ENCODE measurements at places on chromosomes 5 and 9. TPM values are rescaled to one million over a fixed set of nuclear protein-coding genes. Genes with fewer than 3 reads are reported as not detected.

DNA sequence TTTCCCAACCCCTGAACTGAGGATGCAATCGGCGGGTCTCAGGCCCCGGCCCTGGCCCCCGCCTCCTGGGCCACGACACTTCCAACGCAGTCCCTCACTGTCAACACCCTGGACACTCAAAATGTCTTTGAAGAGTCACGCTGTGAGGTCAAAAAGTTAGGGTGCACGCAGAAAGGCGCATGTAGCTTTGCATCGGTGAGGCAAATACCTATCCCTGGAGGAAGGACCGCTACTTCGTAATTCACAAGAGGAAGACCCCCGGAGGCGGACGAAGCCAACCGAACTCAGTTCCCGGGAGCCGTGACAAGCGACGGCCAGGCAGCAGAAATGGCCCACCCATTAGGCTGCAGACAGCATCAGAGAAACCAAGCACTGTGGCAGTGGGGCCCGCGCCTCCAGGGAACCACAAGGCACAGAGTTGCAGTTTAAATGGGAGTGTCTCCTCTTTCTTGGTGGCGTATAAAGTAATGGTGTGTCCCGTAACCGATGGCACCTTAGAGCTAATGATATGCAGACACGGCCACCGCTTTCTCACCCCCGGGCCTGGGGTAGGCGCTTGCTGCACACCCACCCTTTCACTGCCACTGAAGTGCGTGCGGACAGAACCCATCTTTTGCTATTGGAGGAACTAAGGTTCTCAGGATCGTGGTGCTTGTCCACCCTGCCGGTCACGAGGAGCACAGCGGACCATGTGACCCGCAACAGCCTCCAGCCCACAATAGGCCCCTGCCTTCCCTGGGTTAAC lies 9.0 kb downstream of the ADAMTS2 start:
- DNase-seq: peak; percentile 34

GRCh38 chr9:101585740-101586139 lies 9.0 kb downstream of the PPP3R2 start:
- no peak for DNase-seq

Gene CCDC192
- total RNA-seq: not detected

- DNase-seq: no peak
Observed at GRCh38 chr9:27602142-27602861, 29.0 kb upstream of the C9orf72 start.

DNA sequence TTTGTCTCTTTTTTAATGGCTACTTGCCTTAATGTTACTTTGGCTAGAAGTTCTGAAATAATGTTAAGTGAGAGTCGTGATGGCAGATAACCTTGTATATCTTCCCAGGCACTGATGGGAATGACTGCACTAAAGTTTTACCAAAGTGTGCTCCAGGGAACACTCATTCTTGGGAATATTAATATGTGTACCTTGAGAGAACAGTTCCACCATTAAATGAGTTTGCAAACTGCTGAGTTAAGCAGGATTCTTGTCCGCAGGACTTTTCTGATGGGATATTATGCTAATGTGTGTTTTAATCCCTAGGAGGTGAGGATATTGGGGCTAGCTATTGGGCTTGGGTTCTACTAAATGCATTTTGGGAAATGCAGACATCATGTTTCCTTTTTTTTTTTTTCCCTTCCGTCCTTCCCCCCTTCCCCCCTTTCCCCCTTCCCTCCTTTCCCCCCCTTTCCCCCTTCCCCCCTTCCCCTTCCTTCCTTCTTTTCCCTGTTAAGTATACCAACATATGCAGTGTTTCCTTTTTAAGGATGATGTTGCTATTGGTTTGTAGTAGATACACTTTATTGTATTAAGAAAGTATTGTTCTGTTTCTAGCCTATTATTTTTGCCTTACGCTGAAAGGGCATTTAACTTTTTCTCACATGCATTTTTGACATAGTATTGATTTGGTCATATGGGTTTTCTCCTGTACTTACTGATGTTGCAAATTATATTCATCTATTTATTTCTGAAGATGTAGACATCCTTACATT lies 15.5 kb downstream of the ZBTB34 start:
- DNase-seq: no peak

DNA sequence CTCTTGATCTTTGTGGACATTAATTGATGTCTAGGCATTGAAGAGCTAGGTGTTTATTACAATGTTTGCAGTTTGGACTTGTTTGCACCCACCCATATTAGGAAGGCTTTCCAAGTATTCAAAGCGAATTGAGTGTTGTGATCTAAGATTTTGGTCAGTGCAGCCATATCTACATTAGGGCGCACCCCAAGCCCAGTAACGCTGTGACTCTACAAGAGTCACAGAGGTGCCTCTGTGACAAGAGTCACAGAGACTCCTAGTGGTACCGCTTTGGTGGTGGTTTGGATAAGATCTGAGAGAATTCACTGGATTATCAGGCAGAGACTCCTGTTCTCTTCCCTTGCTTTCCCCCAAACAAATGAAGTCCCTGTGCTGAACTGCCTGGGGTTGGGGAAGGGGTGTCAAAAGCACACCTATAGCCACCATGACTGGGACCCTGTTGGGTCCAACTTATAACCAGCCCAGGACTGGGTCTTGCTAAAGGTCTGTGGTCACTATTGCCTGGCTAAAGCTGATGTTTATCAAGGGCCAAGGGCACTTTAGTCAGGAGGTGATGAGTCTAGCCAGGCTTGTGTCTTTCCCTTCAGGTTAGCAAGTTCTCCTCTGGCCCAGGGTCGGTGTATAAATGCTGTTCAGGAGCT lies 114.1 kb upstream of the RIOK2 start:
- DNase-seq: no peak

DNA sequence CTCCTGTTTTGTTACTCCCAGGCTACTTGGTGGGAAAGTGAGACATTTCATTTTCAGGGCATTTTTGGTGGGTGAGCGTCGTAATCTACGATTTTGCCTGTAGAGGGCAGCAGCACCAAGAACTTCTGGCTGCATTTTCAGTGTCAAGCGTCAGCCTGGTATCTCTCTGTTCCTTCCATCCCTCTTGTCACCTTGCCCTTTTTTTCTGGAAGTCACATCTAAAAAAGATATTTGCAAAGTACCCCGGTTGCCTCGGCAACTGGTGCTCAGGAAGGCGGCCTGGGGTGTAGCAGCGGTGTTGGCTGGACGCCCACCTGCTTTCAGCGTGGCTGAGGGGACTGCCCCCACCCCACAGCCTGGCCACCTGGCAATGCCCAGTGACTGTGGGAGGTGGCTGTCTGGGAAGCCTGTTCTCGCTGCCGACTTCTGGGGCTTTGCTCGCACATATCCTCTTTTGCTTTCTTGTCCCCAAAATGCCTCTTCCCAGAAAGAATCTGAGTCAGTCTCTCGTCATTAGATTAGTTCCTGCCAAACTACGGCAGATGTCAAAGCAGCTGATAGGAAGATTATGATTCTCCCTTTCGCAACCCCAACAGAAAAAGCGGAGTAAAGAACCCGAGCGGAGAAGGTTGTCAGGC lies 84.5 kb downstream of the ACER2 start:
- DNase-seq: peak; percentile 90

Gene EIF4E1B
- not detected for total RNA-seq

DNA sequence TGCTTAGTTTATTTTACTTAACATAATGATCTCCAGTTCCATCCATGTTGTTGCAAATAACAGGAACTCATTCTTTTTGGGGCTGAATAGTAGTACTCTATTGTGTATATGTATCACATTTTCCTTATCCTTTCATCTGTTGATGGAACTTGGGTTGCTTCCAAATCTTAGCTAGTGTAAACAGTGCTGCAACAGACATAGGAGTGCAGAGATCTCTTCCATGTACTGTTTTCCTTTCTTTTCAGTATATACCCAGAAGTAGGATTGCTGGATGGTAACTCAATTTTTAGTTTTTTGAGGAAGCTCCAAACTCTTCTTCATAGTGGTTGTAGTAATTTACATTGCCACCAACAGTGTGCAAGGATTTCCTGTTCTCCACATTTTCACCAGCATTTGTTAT lies 138.8 kb upstream of the POC5 start:
- no peak for DNase-seq

Gene NME5
- 4.9 TPM for total RNA-seq

DNA sequence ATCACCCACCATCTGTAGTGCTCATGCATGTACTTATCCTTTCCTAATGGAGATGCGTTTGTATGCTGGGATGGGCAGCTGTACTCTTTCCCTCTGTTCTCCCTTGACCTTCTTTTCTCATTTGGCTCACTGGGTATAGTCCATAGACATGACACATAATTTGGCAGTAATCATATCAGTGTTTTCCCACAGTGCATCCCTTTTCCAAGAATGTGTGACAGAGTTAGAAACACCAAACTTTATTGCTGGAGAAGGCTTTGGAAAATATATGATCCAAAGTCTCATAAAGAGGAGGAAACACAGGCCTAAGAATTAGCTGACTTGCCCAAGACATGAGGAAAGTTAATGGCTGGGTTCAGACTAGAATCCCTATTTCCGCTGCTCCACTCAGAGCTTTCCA lies 1233.4 kb upstream of the DMAC1 start:
- no peak for DNase-seq

DNA sequence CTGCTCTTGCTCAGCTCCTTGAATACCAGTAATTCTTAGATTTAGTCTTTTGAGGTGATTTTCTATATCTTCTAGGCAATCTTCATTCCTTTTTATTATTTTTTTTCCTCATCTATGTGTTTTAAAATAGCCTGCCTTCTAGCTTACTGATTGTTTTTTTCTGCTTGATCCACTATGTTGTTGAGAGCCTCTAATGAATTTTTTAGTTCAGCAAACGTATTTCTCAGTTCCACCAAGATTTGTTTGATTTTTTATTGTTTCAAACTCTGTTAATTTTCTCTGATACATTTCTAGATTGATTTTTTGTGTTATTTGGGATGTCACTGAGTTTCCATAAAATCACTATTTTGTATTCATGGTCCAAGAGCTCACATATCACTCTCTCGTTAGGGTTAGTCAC lies 9.5 kb downstream of the POLK start:
- no peak for DNase-seq

GRCh38 chr9:131954299-131954698 lies 125.4 kb downstream of the MED27 start:
- DNase-seq: no peak

DNA sequence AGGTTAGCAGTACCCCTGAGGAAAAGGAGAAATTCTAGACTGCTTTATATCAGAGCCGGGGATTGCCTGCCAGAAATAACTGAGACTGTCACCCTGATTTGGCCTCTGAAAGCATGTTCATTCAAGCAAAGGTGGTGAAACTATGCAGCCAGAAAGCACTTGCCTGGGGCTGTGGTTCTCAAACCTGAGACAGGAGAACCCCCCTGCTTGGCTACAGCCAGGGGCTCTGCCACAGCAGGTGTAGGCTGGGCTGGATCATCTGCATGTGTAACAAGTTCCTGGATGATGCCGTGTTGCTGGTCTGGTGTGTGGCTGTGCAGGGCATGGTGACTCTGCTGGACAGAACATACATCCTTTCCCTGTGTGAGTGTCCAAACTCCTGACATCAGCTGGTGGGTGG lies 157.8 kb downstream of the NXNL2 start:
- DNase-seq: no peak

Gene PCDHB8
- 2.1 TPM for total RNA-seq

GRCh38 chr5:133110709-133111108 lies 58.9 kb downstream of the HSPA4 start:
- DNase-seq: no peak

- no peak for DNase-seq
Observed at GRCh38 chr9:109940561-109940960, 160.6 kb downstream of the PALM2AKAP2 start.

Gene PCDHGA4
- 9.3 TPM for total RNA-seq

DNA sequence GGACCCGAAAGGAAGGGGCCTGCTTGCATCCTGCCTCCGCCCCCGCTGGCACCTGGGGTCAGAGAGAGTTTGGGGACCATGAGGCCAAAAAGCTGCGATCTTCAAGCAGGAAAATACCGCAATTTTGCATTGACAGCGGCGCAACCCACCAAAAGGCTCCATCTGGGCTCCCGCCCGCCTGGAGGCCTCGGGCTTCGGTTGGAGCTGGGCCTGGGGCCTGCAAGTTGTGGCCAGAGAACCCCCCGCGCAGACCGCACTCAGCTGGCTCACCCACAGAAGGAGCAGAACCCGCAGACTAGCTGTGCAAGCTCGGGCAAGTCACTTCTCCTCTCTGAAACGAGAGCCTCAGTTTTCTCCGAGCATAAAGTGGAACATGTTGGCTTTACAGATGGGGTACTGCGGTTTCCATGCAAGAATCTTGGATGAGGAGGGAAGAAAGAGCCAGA lies 1.3 kb downstream of the NR5A1 start:
- no peak for DNase-seq

Gene IFNA21
- total RNA-seq: not detected

Gene AGXT2
- total RNA-seq: not detected

DNA sequence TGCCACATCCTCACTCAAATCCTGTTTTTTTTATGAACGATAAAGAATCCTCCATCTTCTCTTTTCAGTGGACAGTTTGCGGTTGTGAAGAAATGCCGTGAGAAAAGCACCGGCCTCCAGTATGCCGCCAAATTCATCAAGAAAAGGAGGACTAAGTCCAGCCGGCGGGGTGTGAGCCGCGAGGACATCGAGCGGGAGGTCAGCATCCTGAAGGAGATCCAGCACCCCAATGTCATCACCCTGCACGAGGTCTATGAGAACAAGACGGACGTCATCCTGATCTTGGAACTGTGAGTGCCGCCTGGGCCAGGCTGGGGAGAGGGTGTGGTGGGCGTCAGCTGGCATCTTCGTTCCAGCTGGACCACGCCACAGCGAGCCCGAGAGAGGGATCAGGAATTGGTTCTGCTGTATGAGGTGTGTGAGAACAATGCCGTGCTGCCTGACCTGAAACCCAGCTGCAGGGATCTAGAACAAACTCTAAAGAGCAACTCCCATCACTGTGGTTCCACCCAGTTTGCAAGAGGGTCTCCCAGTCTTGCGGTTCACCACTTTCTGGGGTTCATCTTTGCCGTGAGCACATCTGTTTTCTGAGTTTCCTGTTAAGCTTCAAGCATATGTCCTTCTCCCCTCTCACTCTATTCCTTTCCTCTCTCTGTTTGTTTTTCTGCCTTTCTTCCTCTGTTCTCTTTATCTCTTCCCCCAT lies 107.4 kb downstream of the DAPK1 start:
- DNase-seq: no peak

Gene DAPK1
- 5.3 TPM for total RNA-seq

Gene CENPH
- total RNA-seq: 3.2 TPM

DNA sequence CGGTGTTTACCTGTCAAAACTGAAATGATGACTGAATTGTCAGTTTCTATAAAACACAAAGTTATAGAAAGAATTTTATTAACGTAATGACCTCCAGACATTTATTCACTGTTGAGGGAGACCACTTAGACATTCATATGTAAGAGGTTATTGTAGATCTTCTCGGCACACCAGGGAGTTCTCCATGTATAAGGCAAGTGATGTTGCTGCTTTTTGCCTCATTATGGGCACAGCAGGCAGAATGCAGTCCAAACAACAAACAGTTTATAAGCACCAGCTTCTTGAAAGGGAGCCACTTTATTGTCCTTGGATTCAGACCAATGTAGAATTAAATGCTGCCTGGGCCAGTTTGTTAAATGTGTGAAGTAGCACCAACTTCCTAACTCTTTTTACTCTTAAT lies 66.7 kb downstream of the C7 start:
- DNase-seq: no peak

- no peak for DNase-seq
Observed at GRCh38 chr5:8059337-8059736, 190.4 kb downstream of the MTRR start.

- DNase-seq: no peak
Observed at GRCh38 chr5:102895234-102895633, 140.1 kb downstream of the PAM start.

- peak; percentile 47 for DNase-seq
Observed at GRCh38 chr5:81852291-81853029, 101.6 kb upstream of the SSBP2 start.

- DNase-seq: no peak
Observed at GRCh38 chr9:105828171-105828570, 133.8 kb downstream of the TMEM38B start.
